ENCODE measurements at places on chromosomes 3 and 15. TPM values are rescaled to one million over a fixed set of nuclear protein-coding genes. Genes with fewer than 3 reads are reported as not detected.

Gene PRRT3
- polyA plus RNA-seq, result 2.0 TPM

Gene DNAJC17
- 59.2 TPM for polyA plus RNA-seq

Gene STRIT1
- not detected for polyA plus RNA-seq

Gene SNRPN
- 258 TPM for polyA plus RNA-seq

Gene NEK4
- polyA plus RNA-seq, result 8.0 TPM

Gene RBP2
- 80.9 TPM for polyA plus RNA-seq

Gene ECE2
- polyA plus RNA-seq, result not detected

Gene SLC27A2
- polyA plus RNA-seq, result 10.1 TPM

Gene NEK11
- polyA plus RNA-seq, result 3.9 TPM
